ENCODE measurements at places on chromosomes 6 and 20. TPM values are rescaled to one million over a fixed set of nuclear protein-coding genes. Genes with fewer than 3 reads are reported as not detected.

The TMEM244 gene
- total RNA-seq, result not detected

The TAAR5 gene
- total RNA-seq, result not detected

The DBNDD2 gene
- not detected for total RNA-seq

The NFKBIL1 gene
- total RNA-seq, result 22.7 TPM

The NKX2-2 gene
- not detected for total RNA-seq

The OTOR gene
- not detected for total RNA-seq

The METTL24 gene
- total RNA-seq, result not detected

The MCHR2 gene
- total RNA-seq, result not detected

The MYLK2 gene
- total RNA-seq, result 0.61 TPM

The ALDH8A1 gene
- total RNA-seq, result not detected

The MTRF1L gene
- 19.2 TPM for total RNA-seq

The CCN2 gene
- total RNA-seq, result not detected

GRCh38 chr20:6560978-6561377, 206.5 kb upstream of the BMP2 start:
- no peak for DNase-seq

- DNase-seq, result peak; percentile 36
These were observed 5.2 kb downstream of the HFE start for GRCh38 chr6:26092443-26092842.

- peak; percentile 73 for DNase-seq
These were observed 405 bp downstream of the RNF146 start for GRCh38 chr6:127266892-127267645.

GRCh38 chr6:80254716-80255115, 148.2 kb downstream of the BCKDHB start:
- DNase-seq, result no peak

- no peak for DNase-seq
These were observed 58.0 kb upstream of the MYO6 start for GRCh38 chr6:75691012-75691411.

GRCh38 chr20:56400001-56400640, 7.7 kb downstream of the CSTF1 start:
- peak; percentile 66 for DNase-seq

DNA sequence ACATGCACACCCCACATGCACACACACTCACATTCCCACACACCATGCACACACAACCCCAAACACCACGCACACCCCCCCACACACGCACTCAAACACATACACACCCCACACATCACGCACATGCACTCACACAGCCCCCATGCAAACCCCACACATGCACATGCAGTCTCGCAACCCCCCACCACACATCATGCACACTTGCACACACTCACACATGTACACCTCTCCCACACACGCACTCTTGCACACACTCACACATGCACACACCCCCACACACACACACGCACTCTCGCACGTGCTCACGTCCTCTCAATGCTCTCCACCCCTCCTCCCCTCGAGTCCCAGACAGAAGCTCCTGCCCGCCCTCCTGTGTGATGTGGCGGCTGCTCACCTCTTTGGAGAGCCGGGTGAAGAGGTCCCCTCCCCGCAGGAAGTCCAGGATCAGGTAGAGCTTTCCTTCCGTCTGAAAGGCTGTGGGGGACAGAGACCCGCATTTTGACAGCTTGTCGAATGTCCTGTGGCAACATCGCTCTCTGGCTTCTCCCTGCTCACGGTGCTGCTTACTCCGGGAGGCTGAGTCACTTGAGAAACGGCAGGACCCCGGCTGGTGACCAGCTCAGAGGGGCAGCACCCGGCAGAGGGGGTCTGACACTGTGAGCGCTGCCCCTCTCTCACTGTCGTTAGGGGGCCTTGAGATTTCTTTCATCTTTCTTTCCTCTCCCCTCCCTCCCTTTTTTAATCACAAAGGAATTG, 78.5 kb downstream of the RAMACL start:
- no peak for DNase-seq

DNA sequence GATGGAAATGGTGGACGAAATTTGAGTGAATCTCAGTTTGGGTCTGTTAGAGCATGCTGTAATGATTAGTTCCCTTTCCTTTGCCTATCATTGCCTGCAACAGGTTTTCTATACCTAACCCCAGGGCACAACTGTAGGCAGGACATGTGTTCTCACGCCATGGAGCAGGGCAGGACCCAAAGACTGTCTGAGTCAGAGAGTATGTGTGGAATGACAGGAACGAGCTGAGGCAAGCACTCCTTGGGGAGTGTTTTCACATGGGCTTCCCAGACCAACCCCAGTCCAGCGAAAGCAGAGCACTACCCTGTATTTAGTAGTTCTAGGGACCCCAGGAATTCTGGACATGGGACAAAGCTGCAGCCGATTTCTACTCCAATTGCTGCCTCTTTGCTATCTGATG, 234.2 kb downstream of the HACE1 start:
- no peak for DNase-seq

DNA sequence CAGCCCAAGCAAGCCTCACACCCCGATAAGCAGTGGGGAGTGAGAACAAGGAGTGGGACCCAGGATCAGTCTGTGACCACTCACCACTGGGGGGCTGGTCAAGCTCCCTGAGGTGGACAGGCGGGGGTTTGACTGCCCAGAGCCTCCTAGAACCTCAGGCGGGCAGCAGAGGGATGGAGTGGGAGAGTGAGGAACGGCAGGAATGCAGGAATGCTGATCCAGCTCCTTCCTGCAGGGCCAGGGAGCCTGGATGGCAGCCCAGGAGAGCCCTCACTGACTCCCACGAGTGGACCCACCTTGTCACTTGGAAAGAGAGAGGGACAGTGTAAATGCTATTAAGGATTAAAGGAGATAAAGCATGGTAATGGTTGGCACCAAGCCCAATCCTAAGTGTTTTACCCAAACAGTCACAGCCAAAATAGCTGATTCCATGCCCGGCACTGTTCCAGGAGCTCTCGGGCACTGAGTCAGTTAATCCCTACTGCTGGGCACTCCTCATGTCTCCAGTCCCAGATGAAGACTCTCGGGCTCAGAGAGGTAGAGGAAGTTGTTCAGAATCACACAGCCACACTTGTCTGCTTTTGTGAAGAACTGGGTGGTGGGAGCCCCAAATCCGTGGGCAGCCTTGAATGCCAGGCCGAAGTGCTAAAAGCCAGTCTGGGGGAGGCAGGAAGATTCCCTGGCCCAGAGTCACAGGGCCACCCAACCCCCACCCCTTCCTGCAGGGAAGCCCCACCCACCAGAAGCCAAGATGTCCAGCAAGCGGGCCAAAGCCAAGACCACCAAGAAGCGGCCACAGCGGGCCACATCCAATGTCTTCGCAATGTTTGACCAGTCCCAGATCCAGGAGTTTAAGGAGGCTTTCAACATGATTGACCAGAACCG, 3.1 kb downstream of the MYL9 start:
- DNase-seq, result no peak

DNA sequence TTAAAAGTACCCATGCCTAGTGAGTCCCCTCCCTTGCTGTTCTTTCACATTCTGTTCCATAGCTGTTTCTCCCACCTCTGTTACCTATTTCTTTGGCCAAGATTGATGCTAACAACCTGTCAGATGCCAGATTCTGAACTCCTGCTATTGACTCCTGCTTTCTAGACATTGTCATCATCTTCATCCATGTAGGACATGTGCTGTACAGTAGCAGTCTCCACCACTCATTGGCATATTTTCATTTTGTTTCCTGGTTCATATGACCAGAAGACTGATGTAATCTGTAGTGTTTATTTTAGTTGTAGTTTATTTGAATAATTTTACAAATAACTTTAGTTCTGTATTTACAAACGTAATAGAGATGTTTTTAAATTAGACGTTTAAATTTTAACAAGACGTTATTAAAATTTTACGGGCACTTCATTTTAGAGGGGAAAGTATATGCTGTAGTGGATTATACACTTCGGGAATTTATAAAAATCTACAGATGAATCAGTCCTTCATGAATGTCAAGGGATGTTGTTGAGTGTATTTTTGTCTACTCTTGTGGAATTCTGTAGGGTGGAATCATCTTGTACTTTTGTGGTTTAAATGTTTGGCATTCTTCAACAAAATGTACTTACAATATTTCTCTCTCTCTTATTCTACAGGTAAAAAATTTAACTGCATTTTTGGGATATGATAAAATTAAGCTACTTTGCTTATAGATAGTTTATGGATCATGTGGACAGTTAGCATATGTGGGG, 34.1 kb downstream of the TRMT11 start:
- no peak for DNase-seq

GRCh38 chr6:24284006-24284405, 73.9 kb downstream of the DCDC2 start:
- DNase-seq, result no peak

DNA sequence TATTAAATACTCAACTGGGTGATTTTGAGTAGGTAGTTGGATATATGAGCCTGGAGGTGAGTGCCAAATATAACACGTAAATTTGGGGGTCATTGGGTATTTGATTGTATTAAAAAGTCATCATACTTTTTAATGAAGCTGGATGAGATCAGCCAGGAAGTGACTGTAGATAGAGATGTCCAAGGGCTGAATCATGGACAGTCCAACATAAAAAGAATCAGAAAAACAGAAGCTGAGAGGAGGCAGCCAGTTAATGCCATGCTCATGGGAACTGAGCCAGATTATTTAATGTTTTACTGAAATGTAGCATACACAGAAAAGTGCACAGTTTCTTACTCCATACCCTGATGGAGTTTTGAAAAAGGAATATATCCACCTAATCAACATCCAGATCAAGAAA, 435.5 kb upstream of the PLCB4 start:
- DNase-seq, result no peak

DNA sequence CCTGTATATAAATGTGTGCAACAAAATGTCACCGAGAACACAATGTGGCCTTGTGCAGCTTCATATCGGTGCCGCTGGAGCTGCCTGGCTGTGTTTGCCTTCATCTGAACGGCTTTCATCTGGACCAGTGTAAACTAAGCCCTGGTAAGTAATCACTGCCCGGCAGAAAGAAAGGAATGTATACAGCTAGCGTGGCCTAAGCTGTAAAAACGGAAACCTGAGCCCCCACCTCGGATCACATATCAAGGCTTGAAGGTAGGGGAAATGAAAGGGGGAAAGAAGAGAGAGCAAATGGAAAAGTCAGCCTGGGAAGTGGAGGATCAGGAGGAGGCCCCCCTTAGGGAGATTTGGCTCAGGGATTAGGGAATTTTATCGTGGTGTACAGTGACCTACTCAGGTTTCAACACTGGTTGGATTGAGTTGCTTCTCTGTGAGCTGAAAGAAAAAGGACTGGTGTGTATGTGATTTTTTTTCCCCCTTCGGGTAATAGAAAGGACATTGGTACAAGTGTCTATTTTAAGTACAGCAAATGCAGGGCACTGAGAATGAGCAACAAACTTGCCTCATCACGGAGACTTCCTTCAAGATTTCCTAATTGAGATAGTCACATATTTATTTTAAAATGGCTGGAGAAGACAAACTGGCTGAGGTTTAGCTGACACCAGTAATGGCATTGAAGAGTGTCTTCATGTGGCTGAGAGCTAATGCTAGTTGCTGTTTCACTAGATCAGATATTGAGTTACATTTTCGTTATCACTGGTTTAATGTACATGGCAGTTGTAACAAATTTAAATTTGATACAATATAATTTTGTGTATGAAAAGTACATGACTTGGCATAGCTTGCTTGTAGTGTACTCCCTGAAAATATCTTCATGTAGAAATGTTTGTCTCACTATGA, 3.5 kb downstream of the SOBP start:
- no peak for DNase-seq

DNA sequence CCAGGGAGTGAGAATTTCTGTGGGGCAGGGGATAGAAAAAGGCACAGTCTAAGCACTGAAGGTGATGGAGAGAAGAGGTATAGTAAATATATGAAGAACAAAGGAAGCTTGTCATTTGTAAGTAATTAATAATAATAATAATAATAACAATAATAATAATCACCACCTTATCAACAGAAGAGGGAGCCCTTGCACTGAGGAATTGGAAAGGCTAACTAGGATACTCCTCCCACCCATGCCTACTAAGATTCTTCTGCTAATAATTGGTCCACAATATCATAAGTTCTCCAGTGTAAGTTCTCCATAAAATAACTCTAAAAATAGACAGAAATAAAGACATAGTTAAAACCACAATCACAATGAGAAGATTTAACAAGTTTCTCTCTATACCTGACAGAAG, 912 bp upstream of the OR12D3 start:
- DNase-seq, result no peak

DNA sequence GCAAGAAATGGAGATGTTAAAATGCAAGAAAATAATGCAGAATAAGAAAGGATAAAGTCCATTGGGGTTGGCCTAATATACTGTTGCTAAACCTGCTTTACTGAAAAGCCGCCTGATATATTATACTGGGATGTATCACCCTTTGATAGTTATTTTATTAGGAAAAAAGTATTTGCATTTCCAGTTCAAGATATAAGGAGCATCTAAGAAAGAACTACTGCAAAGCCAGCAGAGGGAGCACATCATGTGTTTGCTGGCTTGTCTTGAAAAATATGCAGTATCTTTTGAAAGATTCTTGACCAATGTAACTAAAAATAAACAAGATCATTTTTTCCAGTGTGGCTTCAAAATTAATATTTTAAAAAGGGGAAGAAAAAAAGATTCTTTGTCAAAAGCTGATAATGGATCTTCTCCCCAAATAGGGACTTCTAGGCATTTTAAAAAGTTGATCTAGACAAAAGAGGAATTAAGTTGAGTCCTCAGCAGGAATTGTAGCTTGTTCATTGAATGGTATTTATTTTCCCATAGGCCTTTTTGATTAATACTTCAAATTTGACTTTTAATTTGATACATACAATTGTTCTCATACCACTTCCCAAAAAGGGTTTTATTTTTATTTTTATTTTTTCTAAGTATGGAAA, 214.9 kb downstream of the ZFAND3 start:
- peak; percentile 18 for DNase-seq

- no peak for DNase-seq
These were observed 172.4 kb upstream of the SSTR4 start for GRCh38 chr20:22862671-22863230.

DNA sequence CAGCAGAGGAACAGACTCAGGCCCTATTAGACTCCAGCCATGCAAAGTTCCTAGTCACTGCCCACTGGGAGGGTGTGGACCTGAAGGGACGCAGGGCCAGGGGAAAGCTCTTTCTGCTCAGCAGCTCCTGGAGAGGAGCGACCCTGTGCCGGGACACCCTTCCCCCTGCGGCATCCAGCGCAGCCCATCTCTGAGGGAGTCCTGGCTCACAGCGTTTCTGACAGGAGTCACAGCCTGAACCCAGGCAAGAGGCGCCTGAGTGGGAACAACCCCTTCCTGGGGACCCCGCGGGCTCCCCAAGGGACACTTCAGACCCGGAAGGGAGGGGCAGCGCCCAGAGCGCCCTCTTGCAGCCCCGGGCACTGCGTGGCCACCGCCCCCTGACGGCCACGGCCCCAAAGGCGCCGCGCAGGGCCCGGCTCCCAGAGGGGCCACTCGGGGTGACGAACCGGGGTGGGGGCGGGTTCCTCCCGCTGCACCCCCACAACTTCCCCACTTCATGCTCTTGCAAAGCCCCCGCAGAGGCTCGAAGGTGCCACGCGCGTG, 862 bp downstream of the UCKL1 start:
- DNase-seq, result peak; percentile 34

DNA sequence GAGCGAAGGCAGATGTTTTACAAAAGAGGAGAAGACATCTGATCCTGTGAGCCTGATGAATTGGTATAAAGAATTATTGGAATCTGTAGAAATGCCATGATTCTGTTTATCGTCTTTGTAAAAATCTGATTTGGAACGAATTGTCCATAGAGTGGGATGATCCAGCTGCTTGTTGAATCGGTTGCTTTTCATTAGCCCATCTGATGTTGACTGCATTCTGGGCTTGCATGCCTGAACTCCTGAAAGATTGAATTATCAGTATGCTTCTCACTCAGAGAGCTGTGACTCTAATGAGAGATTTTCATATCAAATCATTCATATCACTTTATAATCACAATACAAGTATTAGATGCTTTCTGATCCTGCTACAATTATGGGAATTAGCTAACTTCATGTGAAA, 100.6 kb downstream of the KLHL32 start:
- DNase-seq, result no peak
